Posterior cingulate gyrus (tissue), 11 donors: ENCODE measurements at places on chromosomes 7 and 10.

DNA sequence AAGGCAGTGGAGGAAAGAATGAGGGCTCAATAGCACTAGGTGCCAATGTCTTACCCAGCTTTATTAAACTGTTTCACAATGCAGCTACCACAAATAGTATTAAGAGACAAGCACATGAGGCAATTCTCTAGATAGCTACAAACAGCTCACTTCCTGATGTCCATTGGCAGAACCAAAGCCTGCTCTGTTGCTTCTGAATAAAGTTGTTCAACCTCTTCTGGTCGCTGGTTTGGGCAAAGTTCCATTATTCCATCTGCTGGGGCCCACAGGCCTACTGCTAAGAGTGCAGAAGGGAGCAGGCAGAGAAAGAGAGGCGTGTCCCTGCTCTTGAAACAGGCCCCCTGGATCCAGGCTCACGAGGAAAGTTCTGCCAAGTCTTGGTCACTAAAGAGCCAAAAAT lies 173.9 kb downstream of the ZNF438 start:
- DNase-seq = no peak

DNA sequence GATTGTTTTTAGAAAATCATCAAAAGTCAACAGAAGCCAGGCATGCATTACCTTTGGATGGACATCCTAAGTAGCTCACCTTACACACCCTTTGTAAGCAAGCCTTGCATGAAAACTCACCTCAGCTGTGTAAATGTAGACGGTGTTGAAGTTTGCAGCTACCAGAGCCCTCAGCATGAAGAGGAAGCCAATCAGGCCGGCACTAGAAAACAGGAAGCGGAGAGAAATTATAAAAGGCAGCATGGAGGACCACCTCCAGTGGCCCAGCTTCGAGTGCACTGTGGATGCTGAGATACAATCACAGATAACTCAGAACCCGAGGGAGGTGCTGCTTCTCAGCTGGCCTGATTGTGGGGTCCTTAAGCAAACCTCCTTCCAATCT lies 75.3 kb downstream of the SVOPL start:
- no peak for DNase-seq

DNA sequence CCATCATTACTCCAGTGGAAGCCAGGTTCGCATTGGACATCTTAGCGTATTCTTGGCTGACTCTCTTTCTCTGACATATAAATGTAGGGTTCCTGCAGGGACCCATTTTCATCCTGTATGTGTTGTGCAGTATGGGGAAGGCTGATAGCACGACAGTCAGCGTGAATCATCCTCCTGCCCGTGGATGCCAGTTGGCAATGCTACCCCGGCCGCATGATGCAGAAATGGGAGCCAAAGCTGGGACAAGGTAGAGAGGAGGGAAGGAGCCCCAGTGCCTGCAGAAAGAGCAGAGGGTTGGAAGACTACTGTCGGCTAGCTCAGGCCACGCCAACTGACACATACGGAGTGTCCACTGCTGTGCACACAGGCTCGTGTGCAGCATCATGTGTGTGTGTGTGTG lies 251.6 kb downstream of the SKAP2 start:
- peak; percentile 51 for DNase-seq

DNA sequence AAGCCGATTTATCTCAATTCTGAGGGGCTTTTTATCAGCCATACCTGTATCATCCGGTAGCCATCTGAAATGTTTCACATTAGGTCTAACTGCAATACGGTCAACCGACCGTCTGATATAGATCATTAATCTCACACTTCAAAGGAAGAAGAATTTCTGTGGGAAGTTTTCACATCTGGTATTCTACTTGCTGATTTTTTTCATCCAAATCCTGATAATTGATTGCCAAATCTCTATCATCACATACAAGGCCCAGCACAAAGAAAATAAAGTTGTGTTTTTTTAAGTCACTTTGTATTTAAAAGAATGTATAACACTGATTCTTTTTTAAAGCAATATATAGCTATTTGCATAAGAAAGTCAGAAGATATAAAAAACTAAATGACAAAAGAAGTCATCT lies 132.3 kb downstream of the DKK1 start:
- DNase-seq = no peak

GRCh38 chr7:16954321-16954720 lies 72.5 kb upstream of the AGR3 start:
- DNase-seq = no peak

DNA sequence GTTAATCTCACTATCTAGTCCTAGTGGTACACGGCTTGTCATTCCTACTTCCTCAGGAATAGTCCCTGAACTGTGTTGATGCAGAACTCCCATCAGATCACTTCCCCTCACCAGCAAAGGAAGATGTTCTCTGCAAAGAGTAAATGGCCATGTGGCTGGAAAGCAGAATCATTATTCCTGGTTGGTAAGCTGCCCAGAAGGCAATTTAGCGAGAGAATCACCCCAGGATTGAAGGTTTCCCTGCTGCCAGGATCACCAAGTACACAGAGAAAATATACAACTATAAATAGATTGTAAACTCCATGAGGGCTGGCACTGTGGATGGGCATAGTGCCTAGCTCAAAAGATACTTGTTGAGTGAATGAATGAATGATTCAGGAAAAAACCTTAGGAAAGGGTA lies 115.0 kb downstream of the GFRA1 start:
- DNase-seq = no peak
